ENCODE measurements at places on chromosomes 7 and 10.
A peak's percentile ranks its signal among the peaks of the same experiment; 100 is the strongest.

DNA sequence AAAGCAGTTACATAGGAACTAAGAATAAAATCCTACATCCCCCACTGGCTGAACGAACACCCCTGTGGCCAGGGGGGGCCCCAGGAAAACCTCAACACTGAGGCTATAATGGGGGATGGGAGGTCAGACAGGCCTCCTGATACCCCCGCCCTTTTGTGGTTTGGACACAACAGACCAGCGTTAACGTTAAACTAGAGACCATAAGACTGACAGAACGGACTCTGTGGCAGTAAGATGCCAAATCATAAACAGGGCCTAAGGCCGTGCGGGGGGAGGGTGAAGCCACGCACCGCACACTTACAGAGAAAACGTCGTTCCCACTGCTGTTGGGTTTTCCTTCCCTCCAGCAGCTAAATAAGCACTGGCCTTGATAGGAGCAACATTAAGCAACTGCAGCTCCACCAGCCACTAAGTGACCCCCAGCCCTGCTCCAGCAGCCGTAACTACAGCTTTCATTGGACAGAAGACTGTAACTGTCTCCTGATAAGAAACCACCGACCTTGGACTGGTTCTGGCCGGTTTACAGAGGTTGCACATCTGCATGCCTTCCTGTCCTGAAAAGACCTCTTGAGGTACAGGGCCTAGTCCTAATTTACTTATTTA is 3.4 kb upstream of the PPP2R2D start:
- no peak for DNase-seq

GRCh38 chr10:91745090-91745831 is 53.0 kb upstream of the TNKS2 start:
- DNase-seq: no peak

DNA sequence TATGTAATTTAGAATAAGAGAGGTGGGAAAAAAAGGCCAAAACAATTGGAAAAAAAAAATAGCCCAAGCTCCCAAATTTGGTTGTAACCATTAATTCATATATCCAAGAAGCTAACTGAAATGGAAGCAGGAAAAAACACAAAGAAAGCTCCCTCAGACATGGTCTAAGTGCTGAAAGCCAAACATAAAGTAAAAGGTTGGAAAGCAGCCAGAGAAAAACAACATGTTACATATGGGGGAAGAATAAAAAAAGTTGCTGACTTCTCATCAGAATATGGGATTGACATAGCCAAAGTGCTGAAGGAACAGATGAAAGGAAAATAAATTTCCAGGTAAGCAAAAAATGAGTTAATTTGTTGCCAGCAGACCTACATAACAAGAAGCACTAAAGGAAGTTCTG is 40.3 kb downstream of the PDZD8 start:
- no peak for DNase-seq

GRCh38 chr10:110501142-110501937 is 3.6 kb downstream of the DUSP5 start:
- DNase-seq: peak; percentile 87

DNA sequence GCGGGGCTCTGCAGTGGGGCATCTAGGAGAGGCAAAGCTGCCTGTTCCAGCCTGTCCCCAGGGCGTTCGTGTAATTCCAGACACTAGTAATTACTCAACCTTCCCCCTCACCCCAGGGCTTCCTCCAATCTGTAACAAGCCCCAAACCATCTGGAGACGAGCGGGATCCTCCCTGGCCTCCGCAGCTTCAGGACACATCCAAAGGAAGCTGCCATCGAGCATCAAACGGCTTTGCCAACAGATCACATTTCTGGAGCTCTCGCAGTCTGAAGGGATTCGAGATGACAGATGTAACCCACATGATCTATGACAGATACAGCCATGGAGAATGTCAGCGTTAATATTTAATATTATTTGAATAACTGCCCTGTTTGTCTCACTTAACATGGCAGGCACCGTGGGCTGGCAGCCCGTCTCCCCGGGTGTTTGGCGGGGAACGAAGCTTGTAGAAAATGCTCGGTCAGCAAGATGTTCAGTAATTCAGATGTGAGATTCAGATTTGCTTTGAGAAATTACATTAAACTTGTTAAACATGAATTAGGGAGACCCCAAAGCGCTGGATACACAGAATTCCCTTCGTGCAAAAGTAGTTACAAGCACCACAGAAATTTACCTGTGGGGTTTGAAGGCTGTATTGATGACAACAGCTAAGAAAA is 108.5 kb upstream of the C7orf33 start:
- no peak for DNase-seq

DNA sequence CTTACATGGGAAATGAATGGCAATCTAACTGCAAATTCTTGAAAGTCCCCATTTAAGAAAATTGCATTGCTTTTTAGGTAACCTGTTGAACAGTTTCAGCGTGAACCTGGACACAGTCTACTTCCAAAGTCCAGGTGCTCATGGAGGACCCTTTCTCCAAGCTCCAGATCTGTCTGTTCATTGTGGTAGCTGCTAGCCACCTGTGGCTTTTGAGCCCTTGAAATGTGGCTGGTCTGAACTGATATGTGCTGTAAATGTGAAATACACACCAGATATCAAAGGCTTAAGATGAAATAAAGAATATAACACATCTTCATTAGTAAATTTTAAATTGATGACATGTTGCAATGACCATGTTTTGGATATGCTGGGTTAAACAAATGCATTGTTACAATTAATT is 4.2 kb downstream of the CACNB2 start:
- DNase-seq: no peak

- DNase-seq: peak; percentile 99
Measured at GRCh38 chr7:131235489-131236317, 92.0 kb upstream of the MKLN1 start.
